ENCODE measurements at places on chromosomes 16 and 17.

DNA sequence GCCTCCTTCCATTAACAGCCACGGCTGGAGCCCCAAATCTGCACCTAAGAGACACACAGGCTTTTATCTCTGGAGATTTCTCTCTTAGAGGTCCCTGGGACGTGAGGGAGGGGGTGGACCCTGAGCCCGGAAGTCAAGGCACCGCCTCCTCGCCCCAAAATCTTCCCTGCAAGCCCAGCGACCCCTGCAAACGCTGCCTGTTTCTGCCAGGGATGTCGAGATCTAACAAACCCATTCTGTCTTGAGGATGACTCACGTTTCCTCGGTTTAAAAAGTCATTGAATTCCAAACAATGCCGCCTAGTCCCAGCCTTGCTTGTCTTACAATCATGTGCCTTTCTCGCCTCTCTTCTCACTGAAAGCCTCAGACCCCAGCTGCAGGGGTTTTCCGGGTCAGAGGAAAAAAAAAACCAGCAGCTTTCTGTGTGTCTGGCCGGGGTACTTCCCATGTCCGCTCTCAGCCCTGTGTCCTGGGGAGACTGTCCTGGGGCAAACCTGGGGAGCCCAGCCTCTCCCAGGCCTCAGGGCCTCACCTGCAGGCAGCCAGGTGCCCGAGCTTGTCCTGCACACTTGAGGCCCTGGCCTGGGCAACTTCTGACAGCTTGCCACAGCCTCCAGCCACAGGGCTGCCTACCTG lies 15.4 kb downstream of the ARL2BP start:
- no peak for DNase-seq

DNA sequence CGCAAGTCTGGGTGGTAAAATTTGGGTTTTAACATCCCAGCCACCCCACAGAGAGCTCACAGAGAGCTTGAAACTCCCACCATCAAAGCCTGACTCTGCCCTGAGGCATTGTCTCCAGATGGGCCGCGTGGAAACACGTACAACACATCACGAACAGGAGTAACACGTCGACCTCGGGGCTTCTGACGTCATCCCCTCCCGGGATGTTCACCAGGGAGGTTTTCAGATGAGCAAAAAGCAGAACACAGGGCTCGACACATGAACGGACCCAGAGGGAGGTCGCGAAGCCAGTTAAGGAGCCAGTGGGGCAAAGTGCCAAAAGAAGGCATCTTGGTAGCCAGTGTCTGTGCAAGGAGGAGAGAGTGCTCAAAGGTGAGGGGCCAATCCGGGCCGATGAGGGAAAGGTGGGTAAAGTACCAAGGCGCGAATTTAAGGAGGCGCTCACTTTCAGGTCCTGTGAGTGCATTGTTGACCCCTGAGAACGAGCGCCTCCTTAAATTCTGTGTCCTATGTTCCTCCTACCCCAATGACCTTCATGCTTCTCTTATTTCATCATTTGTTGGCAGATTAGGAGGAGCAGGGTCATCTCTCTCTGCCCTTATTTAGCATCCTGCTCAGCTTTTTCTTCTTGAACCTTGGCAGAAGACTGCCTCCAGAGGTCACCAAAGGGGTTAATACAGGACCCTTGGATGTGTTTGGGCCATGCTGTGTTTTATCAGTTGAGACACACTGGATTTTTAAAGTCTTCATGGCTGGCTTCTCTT lies 5.6 kb downstream of the RCVRN start:
- DNase-seq, result no peak

DNA sequence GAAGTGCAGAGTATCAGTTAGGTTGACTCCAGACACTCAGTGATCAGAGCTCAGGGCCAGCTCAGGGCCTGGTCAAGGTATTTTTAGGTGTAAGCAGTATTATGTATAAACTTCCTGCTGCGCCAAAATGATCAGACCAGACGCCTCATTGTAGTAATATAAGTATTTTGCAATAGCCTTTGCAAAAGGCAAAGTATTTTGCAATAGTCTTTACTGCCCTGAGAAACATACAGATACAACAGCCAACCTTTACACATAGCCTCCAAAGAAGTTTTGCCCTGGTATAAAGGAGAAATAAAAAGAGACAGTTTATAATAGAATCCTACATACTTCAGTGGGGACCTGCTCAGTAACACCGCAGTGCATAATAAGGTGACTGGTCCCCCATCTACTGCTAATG lies 333.0 kb upstream of the EEF2KMT start:
- no peak for DNase-seq

GRCh38 chr16:73202161-73202729 lies 154.3 kb upstream of the ZFHX3 start:
- DNase-seq, result no peak

- DNase-seq, result no peak
Observed at GRCh38 chr17:73705594-73705993, 61.3 kb upstream of the SDK2 start.

DNA sequence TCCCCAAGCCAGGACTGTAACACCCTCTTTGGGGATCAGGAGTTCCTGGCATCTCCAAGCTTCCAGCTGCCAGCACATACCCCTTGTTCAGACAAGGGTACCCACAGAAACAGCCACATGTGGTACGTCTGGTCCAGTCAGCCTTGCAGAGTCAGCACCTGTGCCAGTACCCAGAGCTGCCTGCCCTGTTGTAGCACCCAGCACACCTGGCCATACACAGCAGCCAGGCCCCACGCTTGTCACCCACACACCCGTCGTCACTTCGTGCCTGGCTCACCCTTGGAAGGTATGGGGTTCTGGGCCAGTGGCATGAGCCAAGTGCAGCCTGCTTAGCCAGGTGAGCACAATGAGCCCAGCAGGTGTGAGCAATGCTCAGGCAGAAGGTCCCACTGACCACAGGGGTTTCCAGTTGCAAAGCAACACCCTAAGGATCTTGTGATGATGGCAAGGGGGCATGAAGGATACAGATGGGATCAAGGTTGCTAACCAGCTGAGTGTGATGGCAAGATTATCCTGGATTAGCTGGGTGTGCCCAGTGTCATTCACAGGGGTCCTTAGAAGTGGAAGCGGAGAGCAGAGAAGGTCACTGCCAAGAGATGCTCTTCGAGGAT lies 202.3 kb downstream of the CPPED1 start:
- DNase-seq, result no peak

- DNase-seq, result no peak
Observed at GRCh38 chr16:65154321-65154720, 32.5 kb upstream of the CDH11 start.

- no peak for DNase-seq
Observed at GRCh38 chr16:86220561-86220960, 289.8 kb upstream of the FOXF1 start.

DNA sequence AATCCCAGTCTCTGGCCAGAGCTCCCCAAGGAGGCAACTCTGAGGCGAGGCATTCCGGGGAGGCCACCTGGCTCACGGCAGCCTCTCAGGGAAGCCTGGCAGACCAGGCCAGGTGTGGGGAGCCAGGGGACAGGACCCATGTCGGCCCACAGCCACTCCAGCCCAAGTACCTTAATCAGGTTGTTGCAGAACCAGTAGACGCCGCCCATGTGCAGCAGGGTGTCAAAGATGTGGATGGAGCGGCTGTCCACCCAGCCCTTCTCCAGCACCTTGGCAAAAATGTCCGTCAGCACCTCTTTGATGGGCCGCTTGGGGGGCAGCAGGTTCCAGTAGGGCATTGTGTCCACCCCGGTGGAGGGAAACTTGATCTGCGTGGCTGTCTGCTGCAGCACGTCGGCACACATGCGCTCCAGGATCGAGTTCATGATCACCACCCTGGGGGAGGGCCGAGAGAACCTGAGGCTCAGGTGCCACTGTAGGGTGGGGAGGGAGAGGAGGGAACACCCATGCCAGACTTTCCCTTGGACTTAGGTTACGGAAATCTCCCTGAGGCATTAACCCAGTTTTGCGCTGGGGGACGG lies 7.8 kb downstream of the CSF3 start:
- DNase-seq, result no peak

- no peak for DNase-seq
Observed at GRCh38 chr16:60217787-60218186, 1483.7 kb upstream of the GOT2 start.

- DNase-seq, result no peak
Observed at GRCh38 chr16:22123759-22124490, 31.6 kb downstream of the VWA3A start.

DNA sequence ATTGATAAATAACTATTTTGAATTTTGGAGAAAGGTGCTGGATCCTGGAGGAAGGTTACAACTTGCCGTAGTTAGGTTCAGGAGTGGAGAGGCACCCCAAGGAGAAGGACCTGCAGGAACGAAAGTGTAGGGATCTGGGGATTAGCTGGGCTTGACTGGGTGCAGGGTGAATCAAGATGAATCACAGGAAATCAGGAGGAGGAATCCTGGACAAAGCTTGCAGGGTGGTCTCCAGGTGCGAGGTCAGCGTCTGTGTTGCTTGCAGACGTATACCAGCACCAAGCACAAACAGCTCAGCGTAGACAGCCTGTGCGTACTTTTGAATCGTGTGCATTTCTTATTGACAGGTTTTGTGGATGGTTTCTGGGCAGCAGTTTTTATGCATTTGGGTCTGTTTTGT lies 144.3 kb downstream of the MSI2 start:
- no peak for DNase-seq

DNA sequence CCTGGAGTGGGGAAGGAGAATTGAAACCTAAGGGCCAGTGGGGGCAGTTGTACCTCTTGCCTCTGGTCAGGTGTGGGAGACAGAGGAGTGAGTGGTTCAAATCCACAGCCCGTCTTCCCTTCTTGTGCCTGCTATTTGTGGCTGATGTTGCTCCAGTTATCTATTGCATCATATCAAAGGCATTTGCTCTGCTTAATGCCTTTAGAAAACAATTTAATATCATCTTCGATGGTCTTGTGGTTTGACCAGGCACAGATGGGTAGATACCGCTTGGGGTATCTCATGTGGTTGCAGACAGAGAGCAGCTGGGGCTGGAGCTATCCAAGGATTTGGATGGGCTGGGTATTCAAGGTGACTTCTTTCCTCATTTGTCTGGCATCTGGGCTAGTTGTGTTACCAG lies 376.1 kb upstream of the RBFOX1 start:
- DNase-seq, result no peak

DNA sequence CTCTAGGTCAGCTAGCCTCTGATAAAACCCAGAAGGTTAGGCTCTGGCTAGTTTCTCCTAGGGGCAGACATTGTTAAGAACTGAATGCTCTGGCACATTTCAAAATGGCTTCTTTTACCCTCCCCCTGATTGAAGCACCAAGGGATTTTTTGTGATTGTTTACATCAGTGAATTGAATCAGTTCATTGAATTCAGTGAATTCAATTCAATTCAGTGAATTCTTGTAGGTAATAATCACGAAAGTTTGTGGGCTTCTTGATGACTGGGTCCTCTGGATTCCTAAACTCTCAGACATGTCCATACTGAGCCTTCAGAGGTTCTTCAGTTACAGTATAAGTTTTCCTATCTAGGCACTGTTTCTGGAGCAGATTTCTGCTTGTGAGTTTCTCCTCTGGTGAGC lies 135.2 kb upstream of the ELAC2 start:
- no peak for DNase-seq

DNA sequence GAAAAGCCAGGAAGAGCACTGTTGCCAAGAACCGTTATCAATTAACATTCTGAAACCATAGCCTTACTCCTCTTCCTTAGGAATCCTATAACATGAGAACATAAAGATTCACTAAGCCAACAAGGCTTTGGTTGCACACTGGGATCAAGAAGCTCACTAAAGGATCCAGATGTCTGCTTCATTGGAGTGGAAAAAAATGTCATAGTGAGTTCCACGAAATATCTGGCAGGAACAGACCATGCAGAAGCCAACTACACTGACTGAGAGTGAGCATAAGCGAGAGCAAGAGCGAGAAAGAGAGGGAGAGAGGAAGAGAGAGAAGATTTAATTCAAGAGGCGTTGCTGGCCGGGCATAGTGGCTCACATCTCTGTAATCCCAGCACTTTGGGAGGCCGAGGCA lies 13.4 kb upstream of the MEIOC start:
- DNase-seq, result no peak

DNA sequence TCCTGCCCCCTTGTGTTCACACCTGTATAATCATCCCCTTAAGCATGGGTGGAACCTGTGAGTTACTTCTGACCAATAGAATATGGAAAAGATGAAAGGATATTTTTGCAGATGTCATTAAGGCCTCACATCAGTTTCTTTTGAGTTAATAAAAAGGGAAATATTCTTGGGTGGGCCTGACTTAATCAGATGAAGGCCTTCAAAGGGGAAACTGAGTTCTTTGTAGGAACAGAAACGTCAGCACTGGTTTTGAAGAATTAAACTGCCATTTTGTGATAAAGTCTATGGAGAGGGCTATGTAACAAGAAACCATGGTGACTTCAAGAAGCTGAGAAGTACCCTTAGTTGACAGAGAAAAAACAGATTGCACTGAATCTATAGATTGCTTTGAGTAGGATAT lies 168.7 kb upstream of the CNTNAP4 start:
- no peak for DNase-seq

DNA sequence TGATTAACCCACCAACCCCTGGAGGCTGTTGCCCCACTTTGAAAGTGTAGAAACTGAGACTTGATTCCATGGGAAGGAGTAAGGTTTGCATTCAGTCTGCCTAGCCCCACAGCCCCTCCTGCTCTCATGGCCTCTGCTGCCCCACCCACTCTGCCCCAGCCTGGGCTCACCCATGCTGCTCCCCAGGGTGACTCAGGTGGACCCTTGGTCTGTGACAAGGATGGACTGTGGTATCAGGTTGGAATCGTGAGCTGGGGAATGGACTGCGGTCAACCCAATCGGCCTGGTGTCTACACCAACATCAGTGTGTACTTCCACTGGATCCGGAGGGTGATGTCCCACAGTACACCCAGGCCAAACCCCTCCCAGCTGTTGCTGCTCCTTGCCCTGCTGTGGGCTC lies 6.5 kb downstream of the PRSS41 start:
- no peak for DNase-seq

GRCh38 chr17:36529121-36529520 lies 5.5 kb downstream of the MYO19 start:
- DNase-seq, result no peak

All from activated CD8-positive, alpha-beta memory T cell treated with anti-CD3 and anti-CD28 coated beads for 48 hours (primary cell).